ENCODE measurements at places on chromosomes 11 and 22. TPM values are rescaled to one million over a fixed set of nuclear protein-coding genes. Genes with fewer than 3 reads are reported as not detected.
A peak's percentile ranks its signal among the peaks of the same experiment; 100 is the strongest.

GRCh38 chr11:1546536-1547466 is 25.3 kb downstream of the DUSP8 start:
- no peak for DNase-seq

DNA sequence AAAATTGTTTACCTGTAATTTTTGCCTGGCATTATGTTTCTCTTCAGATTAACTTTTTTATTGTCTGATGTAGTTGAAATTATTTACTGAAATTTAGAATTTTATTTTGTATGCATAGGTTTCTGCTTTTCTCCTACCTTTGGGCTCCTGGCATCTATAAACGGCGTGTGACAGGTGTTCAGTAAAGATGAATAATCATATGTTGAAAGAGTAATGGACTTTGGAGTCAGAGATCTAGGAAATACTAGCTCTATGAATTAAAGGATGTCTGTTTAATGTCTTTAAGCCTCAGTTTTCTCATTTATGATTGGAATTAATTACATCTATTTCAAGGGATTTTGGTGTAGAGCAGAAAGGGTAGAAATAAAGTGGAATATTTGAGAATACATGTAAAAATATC is 7.2 kb upstream of the ANGPTL5 start:
- no peak for DNase-seq

- no peak for DNase-seq
Measured at GRCh38 chr11:116420030-116420429, 352.8 kb downstream of the BUD13 start.

DNA sequence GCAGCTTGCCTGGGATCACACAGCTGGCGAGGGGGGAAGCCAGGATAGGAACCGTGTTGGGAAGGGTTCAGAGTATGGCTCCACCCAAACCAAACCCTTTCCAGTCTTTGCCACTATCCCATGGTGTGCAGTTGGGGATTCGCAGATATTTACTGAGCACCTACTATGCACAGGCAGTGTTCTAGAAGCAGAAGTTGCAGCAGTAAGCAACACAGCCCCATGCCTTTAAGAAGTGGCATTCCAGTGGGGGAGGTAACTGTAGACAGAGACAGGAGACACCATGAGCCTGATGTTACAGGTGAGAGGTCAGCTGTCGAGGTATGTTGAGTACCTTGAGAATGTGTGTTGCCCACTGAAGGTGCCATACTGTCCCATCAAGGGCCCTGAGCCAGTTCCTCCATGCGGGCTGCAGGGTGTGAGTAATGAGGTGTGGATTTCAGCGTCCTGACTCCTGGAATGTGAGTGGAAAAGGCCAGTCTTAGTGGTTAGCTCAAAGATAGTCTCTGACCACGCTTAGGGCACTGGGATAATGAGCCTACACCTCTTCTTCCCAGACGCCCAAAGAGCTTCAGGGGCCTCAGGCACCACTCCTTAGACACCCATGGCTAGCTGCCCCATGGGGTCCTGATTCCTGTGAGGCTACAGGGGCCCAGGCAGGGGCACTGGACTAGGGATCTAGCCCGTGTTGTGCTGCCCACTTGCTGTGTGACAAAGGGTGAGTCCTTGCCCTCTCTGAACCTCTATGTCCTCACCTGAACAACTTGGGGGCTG is 71.8 kb upstream of the TP53I11 start:
- DNase-seq = no peak

DNA sequence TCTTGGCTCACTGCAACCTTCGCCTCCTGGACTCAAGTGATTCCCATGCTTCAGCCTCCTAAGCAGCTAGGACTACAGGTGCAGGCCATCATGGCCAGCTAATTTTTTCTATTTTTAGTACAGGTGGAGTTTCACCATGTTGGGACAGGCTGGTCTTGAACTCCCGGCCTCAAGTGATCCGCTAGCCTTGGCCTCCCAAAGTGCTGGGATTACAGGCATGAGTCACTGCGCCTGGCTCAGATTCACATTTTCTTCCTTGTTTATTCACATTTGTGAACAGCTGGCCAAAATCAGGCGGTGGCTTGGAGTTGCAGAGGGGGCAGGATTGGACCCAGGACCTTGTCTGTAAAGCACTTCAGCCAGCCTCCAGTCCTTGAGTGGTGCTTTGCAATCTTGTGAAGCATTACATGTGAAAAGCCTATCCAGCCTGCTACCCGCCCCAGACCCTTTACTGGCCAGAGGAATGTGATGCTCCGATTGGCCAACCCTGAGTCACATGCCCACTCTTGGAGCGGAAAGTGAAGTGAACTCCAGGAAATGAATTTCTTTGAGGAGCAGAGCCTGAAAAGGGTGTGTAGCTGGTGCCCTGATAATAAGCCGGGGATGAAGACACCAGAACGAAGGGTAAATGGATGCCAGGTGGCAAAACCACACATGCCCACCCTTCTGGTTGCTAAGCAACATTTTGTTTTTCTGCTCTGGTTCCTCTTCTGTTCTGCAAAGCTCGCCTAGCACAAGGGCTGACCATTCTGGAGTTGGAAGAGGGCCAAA is 62.6 kb upstream of the PTPRJ start:
- peak; percentile 93 for DNase-seq

- DNase-seq = no peak
Measured at GRCh38 chr11:67301313-67301921, 1.9 kb upstream of the SSH3 start.

- no peak for DNase-seq
Measured at GRCh38 chr11:71255800-71256479, 3.6 kb upstream of the SHANK2 start.

Gene APOA5
- total RNA-seq = not detected

DNA sequence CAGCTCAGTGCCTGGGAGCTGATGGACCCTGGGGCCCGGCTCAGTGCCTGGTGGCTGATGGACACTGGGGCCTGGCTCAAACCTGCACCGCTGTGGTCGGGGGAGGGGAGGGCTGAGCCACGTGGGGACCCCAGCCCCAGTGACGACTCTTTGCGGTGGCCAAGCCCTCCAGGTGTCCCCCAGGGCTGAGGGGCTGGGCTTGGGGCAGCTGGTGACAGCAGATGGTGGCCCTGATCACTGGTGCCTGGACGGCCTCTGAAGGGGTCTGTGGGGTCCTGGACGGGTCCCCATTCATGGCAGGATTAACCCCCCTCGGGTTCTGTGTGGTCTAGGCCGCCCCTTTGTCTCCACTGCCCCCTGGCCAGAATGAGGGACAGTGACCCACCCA is 3.4 kb upstream of the MUC5B start:
- no peak for DNase-seq

GRCh38 chr11:112797092-112797491 is 164.1 kb upstream of the NCAM1 start:
- no peak for DNase-seq

Gene IL17REL
- not detected for total RNA-seq

Gene PATE4
- total RNA-seq = not detected

DNA sequence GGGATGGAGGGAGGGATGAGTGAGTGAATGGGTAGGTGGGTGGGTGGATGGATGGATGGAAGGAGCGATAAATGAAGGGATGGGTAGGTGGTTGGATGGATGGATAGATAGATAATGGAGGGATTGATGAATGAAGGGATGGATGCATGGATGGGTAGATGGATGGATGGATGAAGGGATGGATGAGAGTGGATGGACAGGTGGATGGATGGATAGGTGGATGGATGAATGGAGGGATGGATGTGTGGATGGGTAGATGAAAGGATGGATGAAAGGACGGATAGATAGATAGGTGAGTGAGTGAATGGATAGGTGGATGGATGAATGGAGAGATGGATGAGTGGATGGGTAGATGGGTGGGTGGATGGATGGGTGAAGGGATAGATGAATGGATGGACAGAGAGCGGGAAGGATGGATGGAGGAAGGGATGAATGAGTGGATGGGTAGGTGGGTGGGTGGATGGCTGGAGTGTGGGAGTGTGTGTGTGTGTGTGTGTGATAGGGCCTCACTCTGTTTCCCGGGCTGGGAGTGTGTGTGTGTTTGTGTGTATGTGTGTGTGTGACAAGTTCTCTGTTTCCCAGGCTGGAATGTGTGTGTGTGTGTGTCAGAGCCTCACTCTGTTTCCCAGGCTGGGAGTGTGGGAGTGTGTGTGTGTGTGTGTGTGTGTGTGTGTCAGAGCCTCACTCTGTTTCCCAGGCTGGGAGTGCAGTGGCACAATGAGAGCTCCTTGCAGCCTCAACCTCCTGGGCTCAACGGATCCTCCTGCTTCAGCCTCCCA is 2.1 kb upstream of the PRR33 start:
- DNase-seq = no peak

GRCh38 chr11:69209038-69209350 is 53.3 kb downstream of the SMIM38 start:
- no peak for DNase-seq

GRCh38 chr11:58165504-58166106 is 23.3 kb upstream of the OR9Q2 start:
- DNase-seq = no peak

Gene PLXNB2
- total RNA-seq = 443 TPM

DNA sequence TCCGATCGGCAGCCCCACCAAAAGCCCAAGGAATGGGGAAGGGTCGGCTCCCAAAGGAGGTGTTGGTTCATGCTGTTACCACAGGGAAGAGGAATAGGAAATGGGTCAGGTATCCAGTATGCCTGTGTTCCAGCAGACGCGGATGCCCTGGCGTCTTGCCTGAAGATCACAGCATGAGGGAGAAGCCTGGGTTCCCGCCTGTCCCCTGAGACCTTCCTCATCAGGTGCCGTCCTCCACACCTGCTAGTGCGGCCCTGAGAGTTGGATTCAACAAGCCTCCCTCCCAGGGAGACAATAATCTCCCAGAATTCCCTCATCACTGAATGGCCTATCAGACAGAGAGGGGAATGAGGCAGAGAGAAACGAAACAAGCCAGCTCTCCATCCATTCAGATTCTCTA is 92.2 kb downstream of the SPATA19 start:
- DNase-seq = no peak

Gene NXF1
- total RNA-seq = 94.6 TPM

DNA sequence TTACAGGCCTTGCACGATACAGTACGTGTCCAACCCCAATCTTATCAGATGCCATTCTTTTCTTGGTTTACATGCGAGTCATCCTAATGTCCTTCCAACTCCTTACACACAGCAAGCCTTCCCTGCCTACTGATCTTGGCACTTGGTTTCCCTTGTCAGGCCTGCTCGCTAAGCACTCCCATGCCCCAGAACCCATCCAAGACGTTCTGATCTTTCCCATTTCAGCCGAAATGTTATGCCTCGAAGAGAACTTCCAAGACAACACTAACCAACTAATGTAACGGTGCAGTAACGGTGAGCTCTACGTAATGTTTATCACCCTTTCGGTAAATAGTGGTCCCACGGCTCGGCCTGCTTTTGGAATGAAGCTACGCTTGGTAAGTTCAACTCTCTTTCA is 521 bp downstream of the PES1 start:
- DNase-seq = no peak

DNA sequence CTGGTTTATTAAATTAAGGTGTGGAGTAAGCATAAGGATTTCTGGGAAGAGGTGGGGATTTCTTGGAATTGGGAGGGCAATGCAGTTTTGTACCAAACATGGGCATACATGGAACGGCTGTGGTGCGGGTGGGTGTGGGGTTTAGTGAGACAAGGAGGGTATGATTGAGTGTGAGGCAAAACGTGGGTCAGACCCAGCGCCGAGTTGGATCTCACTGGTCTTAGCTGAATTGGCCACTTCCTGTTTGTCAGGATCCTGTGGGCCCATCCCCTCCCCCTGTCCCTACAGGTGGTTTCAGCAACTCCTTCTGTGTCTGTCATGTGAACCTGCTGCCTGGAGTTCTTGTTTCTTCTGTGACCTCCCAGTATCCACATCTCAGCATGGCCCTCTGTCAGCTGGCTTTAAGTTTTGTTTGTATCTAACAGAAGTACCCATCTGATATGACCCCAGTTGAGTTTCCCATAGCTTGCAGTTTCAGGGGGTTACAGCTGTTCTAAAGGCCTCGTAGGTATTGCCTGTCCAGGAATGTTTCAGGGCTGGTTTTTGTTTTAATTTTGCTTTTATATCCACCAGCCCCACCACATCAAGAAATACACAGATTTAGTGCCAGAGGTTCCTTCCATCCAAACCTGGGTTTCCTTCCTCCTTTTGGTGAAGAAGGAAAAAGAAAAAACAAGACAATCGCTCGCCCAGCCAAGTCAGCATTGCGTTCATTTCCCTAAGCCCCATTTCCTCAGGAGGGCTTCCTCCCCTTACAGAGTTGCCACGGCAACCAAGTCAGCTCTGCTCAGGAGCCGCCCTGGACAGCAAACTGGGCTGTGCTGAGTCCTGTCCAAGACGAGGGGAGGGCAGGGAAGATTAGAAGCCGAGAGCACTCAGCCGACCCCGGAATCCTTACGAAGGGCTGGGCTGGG is 6.0 kb downstream of the APOL1 start:
- DNase-seq = peak; percentile 78
